T-helper 2 cell treated with Interferon-gamma antibody and Interleukin-4, amounts not matched to agents 100 ng/mL and 5 ng/mL, for 36 hours (primary cell): ENCODE measurements at places on chromosomes 6 and 20. TPM values are rescaled to one million over a fixed set of nuclear protein-coding genes. Genes with fewer than 3 reads are reported as not detected.

Gene TAAR1
- not detected in 2 replicates for total RNA-seq

Gene STMND1
- total RNA-seq, result not detected in 2 replicates

Gene GSTA3
- not detected in 2 replicates for total RNA-seq

Gene PTK6
- 1.1 and 1.2 TPM in 2 replicates for total RNA-seq

Gene NEURL2
- 1.4 and 2.1 TPM in 2 replicates for total RNA-seq

Gene CLIC5
- 2.6 and 3.6 TPM in 2 replicates for total RNA-seq

Gene EPHA7
- not detected in 2 replicates for total RNA-seq

Gene MYLK2
- total RNA-seq, result 0.50 and 1.0 TPM in 2 replicates

Gene NRSN1
- total RNA-seq, result not detected in 2 replicates

Gene CEP57L1
- total RNA-seq, result 19.7 and 21.9 TPM in 2 replicates

Gene LPA
- not detected in 2 replicates for total RNA-seq

Gene RAB44
- 0.07 TPM in 2 replicates for total RNA-seq

Gene MOG
- total RNA-seq, result not detected in 2 replicates
